Caki2 (cell line): ENCODE measurements at places on chromosomes 6 and 20. TPM values are rescaled to one million over a fixed set of nuclear protein-coding genes. Genes with fewer than 3 reads are reported as not detected.

The LGSN gene
- not detected in 2 replicates for total RNA-seq

The SCUBE3 gene
- total RNA-seq: not detected in 2 replicates

The SLC16A10 gene
- 0.14 and 0.74 TPM in 2 replicates for total RNA-seq

The DST gene
- total RNA-seq: 62.2 and 71.2 TPM in 2 replicates

The MLN gene
- not detected in 2 replicates for total RNA-seq

The BACH2 gene
- 2.2 and 8.1 TPM in 2 replicates for total RNA-seq

The TOX2 gene
- total RNA-seq: not detected in 2 replicates

The TOMM34 gene
- total RNA-seq: 42.3 and 48.0 TPM in 2 replicates

The SIRPA gene
- 50.7 and 56.2 TPM in 2 replicates for total RNA-seq

The DNMT3B gene
- total RNA-seq: 52.7 and 54.1 TPM in 2 replicates

The HUS1B gene
- total RNA-seq: 0.17 and 2.1 TPM in 2 replicates

DNA sequence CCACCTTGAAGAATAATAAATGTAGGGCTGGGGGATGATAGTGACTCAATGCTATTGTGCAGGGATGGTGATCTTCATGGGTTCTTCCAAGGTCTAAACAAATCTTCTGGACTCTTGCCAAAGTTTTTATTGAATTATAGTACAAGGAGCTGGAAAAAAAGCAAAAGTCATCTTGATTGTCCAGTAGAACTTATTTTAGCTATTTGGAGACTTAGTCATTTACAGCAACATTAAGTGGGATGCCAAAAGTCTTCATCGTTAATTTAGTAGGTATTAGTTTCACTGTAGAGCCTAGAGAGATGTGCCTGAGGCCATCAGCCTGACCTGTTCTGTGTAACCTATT is 212.9 kb upstream of the TBX18 start:
- DNase-seq: no peak

GRCh38 chr6:19895866-19896692 is 58.9 kb downstream of the ID4 start:
- no peak for DNase-seq

- no peak for DNase-seq
Observed at GRCh38 chr20:50399917-50400704, 110.1 kb upstream of the PTPN1 start.

DNA sequence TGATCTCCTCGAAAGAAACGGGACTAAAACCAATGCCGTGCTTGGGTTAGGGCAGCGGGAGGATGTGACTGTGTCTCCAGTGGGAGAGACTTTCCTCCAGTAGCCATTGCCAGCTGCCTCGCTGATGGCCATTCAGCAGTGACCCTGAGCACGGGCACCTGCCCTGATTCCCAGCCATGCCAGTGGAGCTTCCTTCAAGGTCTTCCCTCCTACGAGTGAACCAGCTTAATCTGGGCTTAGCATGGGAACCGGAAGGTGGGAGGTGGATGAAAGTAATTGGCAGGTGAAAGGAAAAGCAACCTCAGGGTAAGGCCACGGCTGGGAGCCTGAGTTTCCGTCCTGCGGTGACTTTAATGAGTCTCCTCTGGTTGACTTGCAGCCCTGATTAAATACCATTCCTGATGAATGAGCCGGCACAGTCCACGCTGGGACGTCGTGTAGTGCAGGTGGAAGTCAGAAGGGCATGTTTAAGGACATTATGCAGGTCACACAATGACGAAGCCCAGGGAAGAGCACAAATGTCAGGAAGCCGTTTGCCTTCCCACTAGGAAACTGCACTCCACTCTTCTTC is 813.5 kb downstream of the QKI start:
- no peak for DNase-seq

- DNase-seq: peak; percentile 23
Observed at GRCh38 chr6:3429211-3429610, 27.6 kb downstream of the SLC22A23 start.

DNA sequence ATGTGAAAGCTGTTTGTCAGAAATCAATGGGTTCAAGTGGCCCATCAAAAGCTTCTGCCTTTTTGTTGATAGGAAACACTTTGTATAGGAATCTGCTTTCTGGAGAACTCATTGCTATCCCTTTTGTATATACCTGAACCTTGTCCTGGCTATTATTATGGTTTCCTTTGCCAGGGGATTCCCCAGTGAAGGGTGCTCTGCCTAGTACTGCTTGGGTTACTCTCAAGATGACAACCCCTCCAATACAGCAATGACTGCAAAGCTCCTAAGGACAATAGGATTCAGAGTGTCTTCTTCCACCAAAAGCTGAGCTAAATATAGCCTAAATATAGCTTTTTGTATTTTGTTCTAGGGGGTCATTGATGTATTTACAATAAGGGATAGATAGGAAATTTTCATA is 54.0 kb upstream of the PTPRK start:
- no peak for DNase-seq

- DNase-seq: no peak
Observed at GRCh38 chr6:109801794-109802193, 110.7 kb downstream of the FIG4 start.

DNA sequence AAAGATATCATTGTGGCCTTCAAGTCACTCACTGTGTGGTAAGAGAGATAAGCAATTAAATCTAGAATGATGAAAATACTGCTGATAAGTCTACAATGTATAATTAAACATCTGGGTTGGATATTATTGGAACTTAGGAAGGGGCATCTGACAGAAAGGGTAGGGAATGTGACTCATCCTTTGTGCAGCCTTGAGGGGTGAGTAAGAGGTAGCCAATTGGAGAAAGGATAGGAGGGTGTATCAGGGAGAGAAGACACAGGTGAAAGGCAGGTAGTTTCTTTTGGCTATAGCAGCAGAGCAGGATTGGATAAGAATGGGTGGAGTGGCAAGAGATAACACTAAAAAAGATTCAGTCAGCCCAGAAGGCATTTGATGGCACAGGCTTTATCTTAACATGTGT is 182.0 kb downstream of the COL21A1 start:
- no peak for DNase-seq

DNA sequence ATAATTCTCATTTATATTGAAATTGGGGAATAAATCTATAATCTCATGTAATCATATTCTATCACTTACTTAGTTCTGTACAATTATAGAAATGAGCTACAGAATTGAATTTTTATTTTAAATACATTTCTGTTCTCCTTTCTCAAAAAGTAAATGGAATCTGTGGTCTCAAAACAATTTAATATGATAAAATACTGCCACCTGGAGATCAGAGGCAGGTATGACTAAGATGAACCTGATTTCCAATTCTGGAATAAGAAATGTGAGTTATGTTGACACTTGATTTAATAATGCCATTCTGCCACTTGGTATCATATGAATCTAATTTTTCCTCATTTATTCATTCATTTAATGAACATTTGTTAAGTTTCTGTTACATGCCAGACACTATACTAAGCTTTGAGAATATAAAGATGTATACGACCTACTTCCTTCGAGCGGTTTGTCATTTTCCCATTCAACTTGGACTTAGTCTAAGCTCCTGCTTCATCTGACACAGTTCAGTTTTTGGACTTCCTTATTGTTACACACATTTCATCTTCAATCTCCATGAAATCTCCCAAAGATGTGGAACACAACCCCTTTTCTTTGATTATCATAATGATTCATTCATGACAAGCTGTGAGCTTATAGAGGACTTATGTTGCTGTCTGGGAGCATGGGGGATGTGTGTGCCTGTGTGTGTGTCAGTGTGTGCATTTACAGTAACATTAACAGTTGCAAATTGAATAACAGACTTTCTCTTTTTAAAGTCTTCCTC is 7.5 kb upstream of the CCDC28A start:
- peak; percentile 10 for DNase-seq

DNA sequence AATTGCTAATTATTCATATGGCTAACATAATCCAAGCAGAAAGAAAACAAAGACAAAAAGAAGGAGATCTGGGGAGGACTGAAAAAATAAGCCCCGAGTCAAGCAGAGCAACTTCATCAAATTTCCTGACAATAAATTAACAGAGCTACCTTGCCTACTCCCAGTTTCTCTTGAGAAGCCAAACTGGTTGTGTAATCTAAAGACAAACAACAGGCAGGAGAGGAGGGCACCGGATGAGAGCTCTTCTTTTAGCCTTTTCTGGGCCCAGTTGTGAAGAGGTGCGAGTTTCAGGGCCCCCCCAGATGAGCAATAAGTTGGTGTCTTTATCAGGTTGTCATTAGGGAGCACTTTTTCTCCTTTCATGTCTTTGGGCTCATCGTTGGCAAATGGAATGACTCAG is 197.1 kb upstream of the PCSK2 start:
- peak; percentile 25 for DNase-seq

DNA sequence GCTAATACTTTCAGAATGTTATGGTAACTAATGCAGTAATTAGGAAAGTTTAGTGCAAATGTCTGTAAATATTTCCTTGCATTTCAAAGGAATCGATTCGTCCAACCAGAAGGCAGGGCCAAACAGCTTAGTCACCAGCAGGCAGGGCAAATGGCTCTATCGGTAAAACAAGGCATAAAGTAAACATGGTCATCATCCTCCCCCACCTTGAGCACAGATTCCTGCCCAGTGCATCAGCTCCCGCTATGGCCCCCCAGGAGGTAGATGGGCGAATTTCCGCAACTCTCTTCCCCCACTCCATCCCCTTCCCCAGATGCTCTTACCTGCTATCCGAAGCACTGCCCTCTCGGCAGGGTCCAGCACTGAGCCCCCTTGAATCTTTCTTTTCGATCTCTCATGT is 103.8 kb upstream of the BEND6 start:
- DNase-seq: peak; percentile 73

- no peak for DNase-seq
Observed at GRCh38 chr6:160013987-160014868, 45.3 kb downstream of the IGF2R start.

DNA sequence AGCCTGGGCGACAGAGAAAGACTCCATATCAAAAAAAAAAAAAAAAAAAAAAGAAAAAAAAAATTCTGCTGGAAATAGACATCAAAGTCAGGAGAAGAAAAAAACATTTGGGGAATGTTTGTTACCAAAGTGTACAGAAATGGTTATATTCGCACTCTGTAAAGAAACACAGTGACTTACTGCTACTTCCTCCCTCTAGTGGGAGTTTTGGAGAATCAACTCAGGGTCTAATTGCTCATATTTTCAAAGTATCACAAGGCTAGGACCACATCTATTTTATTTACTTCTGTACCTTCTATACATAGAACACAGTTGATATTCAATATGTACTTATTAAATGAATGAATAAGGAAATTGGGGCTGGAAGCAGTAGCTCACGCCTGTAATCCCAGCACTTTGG is 24.4 kb downstream of the ARG1 start:
- no peak for DNase-seq

- no peak for DNase-seq
Observed at GRCh38 chr6:101276066-101276465, 117.4 kb upstream of the GRIK2 start.

DNA sequence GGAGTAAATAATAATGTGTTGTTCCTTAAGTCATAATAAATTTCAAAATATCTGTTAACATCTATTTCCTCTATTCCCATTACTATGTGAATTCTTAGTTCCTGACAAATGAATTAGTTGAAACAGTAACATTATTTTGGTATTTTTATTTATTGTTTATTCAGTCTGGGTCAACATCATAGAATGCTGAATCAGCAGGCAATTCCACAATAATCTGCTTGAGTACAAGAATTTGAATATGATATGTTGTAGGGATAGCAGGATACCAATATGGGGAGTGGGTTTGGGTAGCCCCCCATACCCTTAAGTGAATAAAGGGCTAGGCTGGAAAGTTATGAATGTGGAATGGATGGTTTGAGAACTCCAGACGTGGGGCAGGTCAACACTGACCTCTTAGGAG is 373.2 kb upstream of the CHD6 start:
- no peak for DNase-seq

GRCh38 chr6:37824170-37824569 is 4.6 kb downstream of the ZFAND3 start:
- DNase-seq: no peak

DNA sequence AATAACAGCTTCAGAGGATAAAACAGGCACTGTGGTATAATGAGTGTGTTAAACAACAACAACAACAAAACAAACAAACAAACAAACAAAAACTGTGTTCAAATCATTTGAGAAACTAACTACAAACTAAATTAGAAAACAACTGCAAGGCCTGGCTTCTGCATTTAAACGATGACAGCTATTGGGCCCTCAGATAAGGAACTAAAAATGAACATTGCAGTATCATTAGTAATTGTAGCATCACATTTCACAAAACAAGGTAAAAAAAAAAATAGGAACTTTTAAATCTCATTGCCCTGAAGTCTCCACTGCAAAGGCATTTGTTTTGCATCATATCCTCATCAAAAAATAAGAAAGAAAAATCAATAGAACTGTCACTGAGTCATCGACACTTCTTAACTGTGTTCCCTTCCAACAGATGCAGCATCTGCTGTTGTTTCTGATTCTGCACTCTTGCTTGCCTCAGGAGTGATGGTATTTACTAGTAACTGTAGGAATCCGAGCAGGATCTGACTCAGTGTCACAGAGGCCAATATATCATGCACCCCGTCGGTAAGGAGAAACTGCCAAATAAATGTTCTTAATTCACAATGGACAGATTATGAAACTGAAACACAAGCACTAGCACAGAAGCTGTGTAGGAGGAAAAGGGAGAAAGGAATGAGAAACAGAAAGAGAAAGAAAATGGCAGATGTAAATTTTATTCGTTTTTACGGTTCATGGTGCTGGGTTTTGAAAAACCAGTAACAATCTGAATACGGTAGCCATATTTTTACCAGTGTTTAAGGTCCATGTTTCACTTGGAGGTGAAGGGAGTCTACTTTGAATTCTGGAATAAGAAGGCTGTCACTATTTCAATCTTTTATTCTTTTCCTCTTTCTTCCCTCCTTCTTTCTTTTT is 365.7 kb upstream of the EPHA7 start:
- DNase-seq: peak; percentile 66

- no peak for DNase-seq
Observed at GRCh38 chr20:53220482-53221307, 248.5 kb downstream of the TSHZ2 start.

DNA sequence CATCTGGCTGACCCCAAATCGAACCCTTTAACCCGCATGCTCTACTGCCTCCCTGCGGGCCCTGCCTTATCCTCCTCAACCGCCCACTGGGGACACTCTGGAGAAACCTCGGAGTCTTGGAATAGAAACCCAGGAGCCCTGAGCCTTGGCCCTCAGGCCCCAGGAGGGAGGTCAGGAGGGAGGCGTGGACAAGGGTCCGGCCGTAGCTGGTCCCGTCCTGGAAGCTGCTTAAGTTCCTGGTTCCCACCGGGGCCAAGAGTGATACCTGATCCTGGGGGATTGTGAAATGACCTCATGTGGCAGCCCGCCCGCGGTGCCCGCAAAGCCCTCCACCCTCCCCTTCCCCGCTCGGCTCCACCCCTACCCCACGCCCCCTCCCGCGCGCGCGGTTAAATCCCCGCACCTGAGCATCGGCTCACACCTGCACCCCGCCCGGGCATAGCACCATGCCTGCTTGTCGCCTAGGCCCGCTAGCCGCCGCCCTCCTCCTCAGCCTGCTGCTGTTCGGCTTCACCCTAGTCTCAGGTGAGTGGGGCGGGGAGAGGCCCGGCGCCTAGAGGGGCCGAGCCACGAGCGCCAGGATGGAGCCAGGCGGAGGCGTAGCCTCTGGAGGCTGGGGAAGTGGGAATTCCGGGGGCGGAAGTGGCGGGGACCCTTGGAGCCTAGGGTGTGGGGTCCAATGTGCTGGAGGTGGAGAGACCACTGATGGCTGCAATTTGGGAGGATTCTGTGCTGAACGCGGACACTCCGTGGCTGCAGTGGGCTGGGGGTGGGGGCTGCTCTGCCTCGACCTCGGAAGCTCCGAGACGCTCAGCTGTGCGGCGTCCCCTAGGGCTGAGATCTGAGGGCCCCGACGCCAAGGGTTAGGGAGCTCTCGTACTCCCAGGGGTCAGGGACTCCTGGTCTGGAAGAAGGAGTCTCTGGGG is at the start of gene WFDC2:
WFDC2 (plus strand) TSS at position 418 of the 926 bp plus-strand sequence; CDS start at position 447, 29 bp downstream.
- DNase-seq: no peak

- DNase-seq: no peak
Observed at GRCh38 chr6:144036064-144036834, 28.2 kb upstream of the PLAGL1 start.
